ENCODE measurements at places on chromosomes 4 and X.
A peak's percentile ranks its signal among the peaks of the same experiment; 100 is the strongest.

DNA sequence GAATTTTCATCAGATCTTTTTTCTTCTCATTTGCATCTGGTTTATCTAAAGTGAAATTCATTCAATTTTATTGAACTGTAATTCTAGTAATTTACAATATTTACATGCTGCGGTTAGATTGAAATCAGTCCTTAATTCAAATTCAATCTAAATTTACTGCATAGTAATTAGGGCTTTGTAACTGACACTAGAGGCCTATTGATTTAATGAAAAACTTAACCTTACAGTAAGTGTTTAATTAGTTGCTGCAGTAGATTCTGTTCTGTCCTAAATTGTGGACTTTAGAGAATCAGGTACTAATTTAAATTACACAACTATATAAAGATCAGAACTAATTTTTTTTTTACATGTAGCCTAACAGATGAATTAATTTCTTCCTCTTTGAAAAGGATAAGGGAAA lies 758.8 kb upstream of the TENM3 start:
- DNase-seq = no peak

DNA sequence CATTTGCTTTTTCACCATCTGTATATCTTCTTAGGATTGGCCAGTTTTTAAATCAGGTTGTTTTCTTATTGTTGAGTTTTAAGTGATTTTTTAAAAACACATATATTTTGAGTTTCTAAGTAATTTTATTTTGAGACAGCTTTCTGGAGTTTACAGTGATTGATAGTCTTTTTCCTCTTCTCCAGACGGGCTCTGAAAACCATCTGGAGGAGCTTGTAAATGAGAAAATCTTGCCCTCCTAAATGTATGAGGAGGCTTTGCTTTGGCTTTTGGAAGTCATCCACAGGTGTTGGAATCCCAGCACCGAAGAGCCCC lies 160.2 kb downstream of the SOWAHB start:
- DNase-seq = no peak

DNA sequence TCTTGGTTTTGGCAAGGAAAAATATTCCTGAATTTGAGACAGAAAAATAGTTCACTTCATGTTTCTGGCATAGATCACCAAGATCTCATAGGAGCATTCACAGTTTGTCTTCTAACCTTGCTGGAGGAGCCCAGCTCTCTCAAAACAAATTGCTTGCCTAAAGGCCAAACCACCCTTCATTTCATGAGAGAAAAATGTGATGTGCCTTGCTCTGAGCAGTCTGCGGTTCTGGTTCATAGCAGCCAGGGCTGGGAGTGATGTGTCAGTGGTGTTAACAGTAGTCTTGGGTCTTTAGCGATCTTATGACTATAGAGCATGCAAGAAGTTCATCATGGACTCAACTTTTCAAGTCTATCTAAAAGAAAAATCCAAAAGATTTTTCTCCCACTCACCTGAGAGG lies 183.3 kb downstream of the DCLK2 start:
- no peak for DNase-seq

GRCh38 chr4:94413085-94413840 lies 38.5 kb upstream of the PDLIM5 start:
- no peak for DNase-seq

DNA sequence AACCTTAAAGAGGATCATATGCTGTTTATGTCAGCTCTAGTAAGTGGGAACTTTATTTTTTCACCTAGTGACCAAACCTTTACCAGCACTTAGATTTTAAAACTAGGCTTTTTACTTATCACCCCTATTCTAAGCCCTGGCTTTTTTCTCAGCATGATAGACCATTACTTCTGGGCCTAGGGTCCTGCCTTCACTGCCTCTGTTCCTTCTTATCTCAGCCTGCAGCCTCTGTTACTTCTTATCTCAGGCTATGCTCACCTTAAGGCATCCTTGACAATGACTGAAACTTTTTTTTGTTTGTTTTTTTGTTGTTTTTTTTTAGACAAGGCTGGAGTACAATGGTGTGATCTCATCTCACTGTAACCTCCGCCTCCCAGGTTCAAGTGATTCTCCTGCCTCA lies 59.6 kb downstream of the TMEM154 start:
- no peak for DNase-seq

GRCh38 chr4:40190019-40190418 lies 6.8 kb upstream of the RHOH start:
- no peak for DNase-seq

DNA sequence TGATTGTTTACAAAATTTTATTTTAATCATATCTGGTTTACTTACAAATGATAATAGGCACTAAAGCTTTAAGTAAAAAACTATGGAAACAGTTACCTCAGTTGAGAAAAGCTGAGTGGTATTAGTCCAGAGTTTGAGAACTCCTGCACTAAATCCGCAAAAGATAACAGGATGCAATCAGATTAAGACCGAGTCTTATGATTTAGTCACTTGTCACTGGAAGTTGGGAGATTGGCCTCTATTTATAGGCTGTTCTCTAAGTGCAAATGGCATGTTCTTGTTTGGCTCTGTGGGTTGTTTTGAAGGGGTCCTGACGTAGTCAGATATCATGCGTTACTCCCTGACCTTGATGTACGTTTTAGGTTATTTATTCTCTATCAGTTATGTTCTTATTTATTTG lies 6.3 kb downstream of the GPAT3 start:
- DNase-seq = no peak

DNA sequence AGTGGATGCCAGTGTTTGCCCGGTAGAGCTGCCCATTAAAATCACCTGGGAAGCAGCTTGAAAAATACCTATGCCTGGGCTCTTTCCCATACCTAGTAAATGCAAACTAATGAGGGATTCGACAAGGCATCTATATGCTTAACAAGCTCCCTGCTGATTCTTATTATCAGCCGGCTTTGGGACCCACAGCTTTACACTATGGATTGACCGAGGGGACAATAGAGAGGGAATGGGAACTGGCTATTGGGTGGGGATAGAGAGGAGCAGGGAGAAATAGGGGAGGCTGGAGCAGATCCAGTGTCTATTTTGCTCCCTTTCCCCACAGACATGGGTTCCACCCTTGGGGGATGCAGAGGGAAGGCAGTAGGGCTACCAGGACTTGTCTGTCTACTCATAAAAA lies 103.1 kb upstream of the TEX13D start:
- DNase-seq = no peak

GRCh38 chrX:150363561-150364346 lies 637 bp downstream of the MAMLD1 start:
- DNase-seq = peak; percentile 43

GRCh38 chrX:68705986-68706385 lies 58.5 kb downstream of the STARD8 start:
- no peak for DNase-seq

DNA sequence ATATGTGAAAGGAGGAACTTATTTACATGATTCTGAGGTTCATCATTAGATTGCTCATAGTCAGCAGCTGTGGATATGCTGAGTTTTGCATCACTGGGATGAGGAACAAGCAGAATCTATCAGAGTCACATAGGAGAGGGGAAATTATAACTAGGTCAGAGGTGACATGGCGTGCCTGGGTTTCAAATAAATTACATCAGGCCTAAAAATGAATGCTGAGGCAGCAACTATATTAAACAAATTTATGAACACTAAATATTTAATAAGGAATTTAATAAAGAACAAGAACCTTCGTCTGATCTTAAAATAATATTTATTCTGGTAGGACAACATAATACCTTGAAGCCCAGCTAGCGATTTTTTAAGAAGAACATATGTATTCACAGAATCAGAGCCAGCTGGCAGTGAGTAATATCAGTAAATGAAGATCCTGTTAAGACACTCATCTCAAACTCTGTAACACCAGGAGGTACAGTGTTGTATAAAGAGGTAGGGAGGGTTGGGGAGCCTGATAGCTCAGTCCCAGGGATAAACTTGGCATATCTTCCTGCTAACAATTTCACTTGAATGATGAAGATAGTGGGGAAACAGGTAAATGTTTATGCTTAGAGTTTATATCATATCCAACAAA lies 60.9 kb upstream of the HS3ST1 start:
- no peak for DNase-seq

DNA sequence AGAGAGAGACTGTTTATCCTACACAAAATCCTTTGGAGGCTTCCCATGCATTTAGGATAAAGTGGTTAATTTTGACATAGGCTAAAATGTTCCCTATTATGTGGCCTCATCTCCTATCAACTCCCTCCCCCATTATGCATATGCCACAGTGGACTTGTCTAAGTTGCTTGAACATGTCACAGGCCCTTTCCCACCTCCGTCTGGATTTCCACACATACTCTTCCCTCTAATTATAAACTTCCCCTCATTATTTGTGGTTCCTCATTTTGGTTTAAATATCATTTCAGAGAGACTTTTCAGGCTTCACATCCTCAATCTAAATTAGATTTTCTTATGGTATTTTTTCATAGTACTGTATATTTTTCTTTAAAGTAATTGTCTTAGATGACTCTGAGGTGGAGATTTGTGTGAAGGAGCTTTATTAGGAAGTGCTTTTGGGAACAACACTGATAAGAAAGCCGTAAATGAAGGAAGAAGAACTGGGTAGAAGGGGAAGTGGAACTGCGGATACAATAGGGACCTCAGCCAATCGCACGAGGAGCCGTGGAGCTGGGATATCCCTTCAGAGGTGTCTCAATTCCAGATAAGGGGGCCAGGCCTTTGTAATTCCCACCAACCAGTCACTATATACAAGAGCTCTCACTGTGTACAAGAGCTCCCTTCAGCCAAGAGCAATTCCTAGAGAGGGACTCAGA lies 7.9 kb downstream of the C4orf17 start:
- no peak for DNase-seq

- no peak for DNase-seq
These were observed 6.3 kb downstream of the ALG13 start for GRCh38 chrX:111687305-111687704.

DNA sequence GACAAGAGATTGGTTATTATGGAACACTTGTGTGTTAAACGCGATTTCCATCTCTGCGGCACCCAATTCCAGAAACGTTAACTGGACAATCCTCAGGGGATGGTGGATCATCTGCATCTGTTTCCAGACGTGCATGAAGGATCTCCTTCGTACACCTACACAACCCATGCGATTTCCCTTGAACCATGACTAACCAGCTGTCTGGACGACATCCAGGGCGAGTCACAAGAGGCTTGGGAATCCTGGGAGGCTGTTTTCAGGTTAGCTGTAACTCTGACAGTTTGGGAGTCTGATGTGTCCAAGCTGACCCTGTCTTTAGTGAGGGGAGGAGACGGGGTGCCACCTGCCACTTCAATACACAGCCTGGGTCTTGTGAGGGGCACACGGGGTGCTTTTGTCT lies 84.5 kb downstream of the GATB start:
- DNase-seq = no peak

GRCh38 chrX:9312922-9313867 lies 151.7 kb upstream of the TBL1X start:
- DNase-seq = no peak

- no peak for DNase-seq
These were observed 248.9 kb downstream of the TLL1 start for GRCh38 chr4:166121897-166122296.

DNA sequence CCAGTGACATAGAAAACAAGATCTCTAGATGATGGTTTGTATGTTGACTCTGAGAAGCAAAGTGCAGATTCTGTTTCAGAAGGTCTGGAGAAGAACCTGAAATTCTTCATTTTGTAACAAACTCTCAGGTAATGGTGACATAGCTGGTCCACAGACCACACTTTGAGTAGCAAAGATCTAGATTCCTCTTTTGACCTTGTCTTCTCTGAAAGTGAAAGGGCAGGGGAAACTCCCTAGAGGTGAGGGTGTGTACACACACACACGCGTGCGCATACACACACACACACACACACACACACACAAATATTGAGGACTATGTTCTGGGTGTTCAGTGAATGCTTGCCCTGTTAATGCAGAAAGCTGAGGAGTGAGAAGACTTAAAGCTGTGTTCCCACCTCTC lies 110.1 kb downstream of the NHSL2 start:
- DNase-seq = no peak

DNA sequence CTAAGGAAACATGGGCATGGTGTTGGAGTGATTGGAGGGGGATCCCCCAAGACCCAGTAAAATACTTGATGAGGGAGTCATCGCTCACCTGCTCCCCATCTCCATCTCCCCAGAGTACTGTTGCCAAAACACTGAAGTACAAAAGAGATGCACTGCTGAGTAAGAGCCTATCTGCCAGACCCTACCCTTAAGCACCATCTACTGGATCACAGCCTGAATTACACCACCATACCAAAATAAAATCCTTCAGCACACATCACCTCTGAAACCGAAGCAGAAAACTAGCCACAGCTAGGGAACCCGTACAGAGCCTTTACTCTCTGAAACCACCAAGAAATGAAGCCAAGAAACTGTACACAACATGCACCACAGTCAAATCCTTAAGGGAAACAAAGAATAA lies 466.3 kb upstream of the ACTRT1 start:
- DNase-seq = no peak

- no peak for DNase-seq
These were observed 13.5 kb downstream of the CTAG1B start for GRCh38 chrX:154605566-154605965.

DNA sequence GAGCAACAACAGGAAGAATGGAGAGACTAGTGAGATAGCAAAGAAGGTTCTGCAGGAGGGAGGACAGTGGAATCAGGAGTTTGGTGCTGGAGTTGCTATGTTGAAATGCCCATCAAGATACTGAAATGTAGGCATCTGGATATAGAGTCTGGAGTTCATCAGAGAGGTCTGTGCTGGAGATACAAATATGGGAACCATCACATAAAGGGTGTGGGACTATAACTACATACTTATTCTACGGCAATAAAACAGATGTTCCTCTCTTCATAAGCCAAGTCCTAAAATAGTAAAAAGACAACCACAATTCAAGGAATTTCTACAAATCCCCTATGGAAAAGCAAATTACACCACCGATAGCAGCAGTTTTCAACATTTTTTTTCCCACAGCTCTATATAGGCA lies 1.6 kb downstream of the MED14 start:
- DNase-seq = no peak

DNA sequence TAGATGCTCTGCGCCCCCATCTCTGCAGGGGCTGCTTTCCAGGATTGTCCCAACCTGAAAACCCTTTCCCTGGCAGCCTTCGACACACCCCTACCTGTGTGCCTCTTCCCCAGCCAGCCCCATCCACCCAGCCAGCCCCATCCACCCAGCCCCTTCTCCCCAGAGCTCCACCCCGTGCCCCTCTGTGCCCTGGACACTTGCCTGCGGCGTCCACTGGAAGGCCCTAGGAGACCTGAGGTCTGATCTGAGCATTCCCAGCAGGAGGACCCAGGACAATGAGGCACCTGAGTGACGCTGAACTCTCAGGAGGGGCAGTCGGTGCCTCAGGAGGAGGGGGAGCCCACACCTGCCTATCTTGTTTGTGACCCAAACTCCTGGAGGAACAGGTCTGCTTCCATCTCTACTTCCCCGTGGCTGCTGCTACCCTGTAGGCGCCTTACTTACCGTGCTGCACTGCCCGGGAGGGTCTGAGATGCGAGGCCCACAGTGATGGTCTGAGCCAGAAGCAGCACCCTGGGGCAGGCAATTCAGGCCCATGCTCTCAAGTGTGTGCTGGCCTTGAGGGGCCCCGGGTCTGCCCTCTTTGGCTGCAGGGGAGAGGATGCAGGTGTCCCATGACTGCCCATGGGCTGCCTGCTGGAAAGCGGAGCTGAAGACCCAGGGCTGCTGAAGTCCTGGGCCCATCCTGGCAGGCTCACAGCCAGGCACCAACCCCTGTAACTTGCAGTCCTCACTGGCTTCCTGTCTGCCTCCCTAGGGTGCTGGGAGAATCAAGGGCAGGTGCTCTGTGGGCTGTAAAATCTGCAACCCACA lies 4.9 kb downstream of the LRPAP1 start:
- DNase-seq = no peak

GRCh38 chr4:54908763-54909162 lies 216.6 kb downstream of the KDR start:
- no peak for DNase-seq
